ENCODE measurements at places on chromosomes 11 and 22. TPM values are rescaled to one million over a fixed set of nuclear protein-coding genes. Genes with fewer than 3 reads are reported as not detected.

DNA sequence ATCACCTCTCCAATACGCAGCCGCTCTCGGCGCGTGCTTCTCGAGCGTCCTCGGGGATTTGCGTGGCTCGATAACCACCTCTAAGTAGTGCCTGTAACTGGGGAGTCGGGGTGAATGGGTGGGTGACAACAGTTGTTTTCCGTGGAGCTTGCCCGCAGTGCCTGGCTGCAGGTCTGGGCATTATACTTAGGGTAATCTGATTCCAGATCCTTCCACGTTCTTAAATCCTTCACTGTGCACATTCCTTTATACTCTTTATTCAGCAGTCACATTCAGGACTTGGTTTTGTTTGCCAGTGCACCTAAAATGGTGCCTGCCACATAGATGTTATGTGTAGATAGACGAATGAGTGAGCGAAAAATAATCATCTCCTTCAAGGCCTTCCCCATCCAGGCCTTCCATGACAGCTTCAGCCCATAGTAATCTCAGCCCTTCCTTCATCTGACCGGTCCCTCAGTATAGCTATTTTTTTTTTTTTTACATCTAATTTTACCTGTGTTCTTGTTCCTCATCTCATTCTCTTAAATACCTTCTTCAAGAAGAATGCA lies 602 bp downstream of the NAT10 start:
- no peak for DNase-seq

- no peak for DNase-seq
Measured at GRCh38 chr11:73414977-73415651, 38.9 kb downstream of the RELT start.

DNA sequence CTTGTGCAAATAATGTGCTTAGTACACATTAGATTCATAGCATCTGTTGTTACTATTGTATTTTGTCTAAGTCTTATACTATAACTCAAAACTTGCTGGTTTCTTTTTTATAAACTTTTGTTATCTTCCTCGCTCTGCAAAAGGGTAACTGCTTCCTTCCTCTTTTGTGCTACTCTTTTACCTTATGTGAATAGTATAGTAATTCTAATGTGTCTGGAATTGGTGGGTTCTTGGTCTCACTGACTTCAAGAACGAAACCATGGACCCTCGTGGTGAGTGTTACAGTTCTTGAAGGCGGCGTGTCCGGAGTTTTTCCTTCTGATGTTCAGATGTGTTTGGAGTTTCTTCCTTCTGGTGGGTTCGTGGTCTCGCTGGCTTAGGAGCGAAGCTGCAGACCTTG lies 563.1 kb upstream of the LUZP2 start:
- no peak for DNase-seq

DNA sequence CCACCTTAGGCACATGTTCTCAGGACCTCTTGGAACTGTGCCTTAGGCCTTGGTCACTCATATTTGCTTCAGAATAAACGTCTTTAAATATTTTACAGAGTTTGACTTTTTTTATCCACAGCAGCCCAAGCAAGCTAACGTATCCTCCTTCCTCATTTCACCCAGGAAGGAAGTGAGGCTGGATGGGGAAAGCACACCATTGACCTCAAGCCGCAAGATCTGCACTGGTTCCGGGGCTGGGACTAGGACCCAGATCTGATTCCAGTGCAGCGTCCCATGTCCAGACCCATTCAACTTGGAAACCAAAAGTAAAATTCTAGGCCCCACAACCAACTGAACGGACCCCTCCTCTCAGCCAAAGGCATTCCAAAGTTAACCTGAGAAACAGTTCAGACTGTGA lies 2.4 kb upstream of the LGALS12 start:
- DNase-seq: no peak

DNA sequence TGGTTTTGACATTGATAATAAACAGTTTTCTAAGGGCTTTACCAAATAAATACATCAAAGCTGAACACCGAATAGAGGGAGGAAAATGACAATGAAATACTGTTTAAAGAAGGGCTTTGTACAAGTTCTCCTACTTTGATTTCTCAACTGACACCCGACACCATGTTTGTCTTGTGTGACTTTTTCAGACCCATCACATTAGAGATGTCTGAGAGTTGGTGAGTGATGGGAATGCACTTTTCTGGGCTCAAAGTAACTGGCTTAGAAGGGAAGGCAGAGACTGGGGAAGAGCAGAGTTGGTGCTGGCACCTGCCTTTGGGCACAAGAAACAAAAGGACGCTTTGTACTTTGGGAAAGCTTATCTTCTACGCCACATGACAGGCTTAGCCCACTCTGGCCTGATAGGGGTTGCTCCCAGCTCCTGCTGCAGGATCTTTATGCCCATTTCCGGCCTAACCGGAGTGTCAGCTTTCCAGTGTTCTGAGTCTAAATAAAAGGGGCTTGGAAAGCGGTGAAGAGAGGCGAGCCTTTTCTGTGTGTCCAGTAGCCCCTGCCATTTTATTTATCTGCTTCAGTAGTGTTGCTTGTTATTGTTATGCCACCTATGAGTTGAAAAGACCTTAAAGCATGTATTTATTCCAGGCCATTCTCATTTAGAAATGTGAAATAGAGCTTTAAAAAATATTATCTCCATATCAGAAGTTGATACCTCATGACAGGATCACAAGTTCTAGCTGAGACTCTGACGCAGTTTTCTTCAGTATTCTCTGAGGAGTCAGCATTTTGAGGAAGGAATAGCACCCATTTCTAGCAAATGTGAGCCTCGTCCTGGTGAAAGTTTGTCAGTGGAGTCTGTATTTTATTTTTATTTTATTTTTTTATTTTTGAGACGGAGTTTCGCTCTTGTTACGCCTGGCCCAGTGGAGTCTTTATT lies 24.2 kb downstream of the KREMEN1 start:
- DNase-seq: no peak

- no peak for DNase-seq
Measured at GRCh38 chr11:20321177-20321576, 42.3 kb upstream of the HTATIP2 start.

- no peak for DNase-seq
Measured at GRCh38 chr11:130025371-130025770, 22.7 kb upstream of the PRDM10 start.

- DNase-seq: no peak
Measured at GRCh38 chr11:68365943-68366435, 53.6 kb downstream of the LRP5 start.

GRCh38 chr22:27218012-27218920 lies 560.9 kb downstream of the MIAT start:
- no peak for DNase-seq

DNA sequence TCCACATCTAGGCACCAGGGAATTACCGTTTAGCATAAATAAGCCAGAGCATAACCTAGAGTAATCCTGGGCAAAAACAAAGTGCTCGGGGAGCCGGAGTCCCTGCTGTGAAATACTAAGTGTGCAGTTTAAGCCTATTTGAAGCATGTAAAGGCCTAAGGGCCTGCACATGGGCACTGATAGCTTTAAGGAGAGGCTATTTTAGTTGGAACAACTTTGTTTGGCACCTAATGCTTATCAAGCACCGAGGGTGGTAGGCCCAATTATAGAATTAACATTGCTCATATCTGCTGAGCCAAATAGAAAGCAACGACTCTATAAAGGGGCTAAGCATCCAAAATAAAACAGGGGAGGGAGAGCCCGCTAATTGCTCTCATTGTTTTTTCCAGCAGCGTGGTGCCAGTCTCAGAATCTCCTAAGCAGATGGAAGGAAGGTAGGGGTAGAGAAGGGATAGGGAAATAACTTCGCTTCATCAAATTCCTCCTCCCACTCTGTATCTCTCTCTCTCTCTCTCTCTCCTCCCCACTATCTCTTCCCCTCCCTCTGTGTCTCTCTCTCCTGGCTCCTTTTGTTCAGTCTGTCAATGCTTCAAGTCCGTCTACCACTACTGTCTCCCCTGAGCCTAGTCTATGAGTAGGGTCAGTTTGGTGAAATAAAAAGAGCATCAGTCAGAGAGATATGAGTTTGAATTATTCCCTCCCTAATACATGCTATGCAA lies 292.8 kb downstream of the NXPE2 start:
- DNase-seq: no peak

- no peak for DNase-seq
Measured at GRCh38 chr11:106061954-106062949, 14.9 kb downstream of the KBTBD3 start.

DNA sequence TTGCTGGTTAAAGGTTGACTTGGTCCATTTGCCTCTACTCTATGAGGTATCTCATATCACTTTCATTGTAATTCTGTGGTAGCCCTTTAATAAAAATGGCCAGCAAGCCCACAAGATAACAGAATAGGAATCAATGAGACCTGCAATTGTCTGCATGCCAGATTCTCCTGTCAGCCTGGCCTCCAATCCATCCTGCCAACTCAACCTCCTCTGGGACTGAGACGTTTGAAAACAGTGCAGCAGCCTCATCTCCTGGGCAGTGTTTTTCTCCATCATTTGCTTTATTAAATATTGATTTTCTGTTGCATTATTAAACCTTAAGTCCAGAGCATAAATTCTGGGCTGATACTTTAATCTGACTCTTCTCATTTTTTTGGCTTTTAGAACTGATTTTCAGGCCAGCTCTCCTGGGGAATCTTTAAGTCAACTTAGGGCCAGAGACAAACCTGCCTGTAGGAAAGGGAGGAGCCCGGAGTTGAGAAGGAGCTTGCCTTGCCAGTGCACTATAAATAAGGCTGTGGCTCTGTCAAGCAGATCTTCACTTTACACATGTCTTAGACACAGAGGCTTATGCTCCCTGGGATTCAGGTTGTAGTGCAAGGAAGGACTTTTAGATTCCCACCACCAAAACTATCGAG lies 798.0 kb downstream of the NTM start:
- no peak for DNase-seq

GRCh38 chr11:17197431-17197898 lies 10.3 kb downstream of the PIK3C2A start:
- no peak for DNase-seq

- no peak for DNase-seq
Measured at GRCh38 chr11:126476266-126476924, 120.9 kb downstream of the ST3GAL4 start.

- DNase-seq: no peak
Measured at GRCh38 chr11:37076866-37077265, 478.8 kb upstream of the RAG2 start.

DNA sequence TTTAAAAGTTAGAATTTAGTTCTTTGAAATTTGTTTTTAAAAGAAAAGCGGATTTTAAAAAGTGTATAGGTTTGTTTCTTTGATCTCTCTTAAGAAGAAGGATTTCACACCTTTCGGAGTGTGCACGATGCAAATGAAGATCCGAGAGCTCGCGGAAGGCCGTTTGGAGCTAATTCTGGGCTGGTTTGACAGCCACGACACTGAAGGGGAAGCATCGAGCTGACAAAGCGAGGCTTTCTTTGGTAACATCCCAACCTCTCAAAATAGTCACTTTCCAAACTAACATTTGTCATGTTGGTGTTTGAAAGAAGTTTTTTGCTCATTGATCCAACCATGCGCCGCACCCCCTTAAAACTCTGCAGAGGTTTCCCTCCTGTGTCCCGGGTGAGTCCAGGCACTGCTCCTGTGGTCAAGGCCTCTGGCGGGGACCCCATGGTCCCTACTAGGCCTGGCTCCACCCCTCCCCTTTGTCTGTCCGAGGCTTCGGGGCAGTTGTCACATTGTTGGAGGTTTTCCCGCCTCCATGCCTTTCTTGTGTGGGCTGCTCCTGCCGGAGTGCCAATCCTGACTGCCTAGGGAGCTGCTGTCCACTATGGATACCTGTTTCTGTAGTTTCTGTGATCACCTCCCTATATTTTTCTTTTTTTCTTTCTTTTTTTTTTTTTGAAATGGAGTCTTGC lies 39.7 kb downstream of the MPPED1 start:
- DNase-seq: no peak

- DNase-seq: no peak
Measured at GRCh38 chr22:23127788-23128187, 14.0 kb downstream of the RSPH14 start.

GRCh38 chr11:8098879-8099278 lies 17.9 kb downstream of the TUB start:
- DNase-seq: no peak

DNA sequence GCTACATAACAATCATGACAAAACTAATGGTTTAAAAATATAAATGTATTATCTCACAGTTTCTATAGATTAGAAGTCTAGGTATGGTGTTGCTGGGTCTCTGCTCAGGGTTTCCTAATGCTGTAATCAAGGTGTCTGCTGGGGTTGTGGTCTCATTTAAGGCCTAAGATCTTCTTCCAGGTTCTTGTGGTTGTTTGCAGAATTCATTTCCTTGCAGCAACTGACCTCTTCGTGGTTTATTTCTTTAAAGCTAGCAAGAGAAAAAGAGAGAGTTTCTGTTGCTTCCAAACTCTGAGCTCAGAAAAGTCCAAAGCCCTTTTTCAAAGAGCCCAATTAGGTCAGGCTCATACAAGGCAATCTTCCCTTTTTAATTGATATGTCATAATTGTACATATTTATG lies 452.7 kb upstream of the CCDC179 start:
- DNase-seq: no peak

GRCh38 chr11:57648801-57649735 lies 644 bp downstream of the YPEL4 start:
- DNase-seq: no peak

GRCh38 chr11:15937601-15938120 lies 418.7 kb downstream of the SOX6 start:
- DNase-seq: no peak

GRCh38 chr22:27621486-27622070 lies 180.0 kb downstream of the MN1 start:
- no peak for DNase-seq

GRCh38 chr11:47244448-47245350 lies 3.9 kb downstream of the ACP2 start:
- no peak for DNase-seq

GRCh38 chr22:21951931-21952465 lies 650 bp downstream of the PPM1F start:
- DNase-seq: no peak

GRCh38 chr11:11978098-11978637 lies 30.3 kb downstream of the DKK3 start:
- no peak for DNase-seq

Gene FCHSD2
- polyA plus RNA-seq: 36.1 TPM

Gene HRAS
- polyA plus RNA-seq: 47.5 TPM

Gene CPT1A
- 28.0 TPM for polyA plus RNA-seq

Gene MAP6
- polyA plus RNA-seq: 8.9 TPM

Gene NCAPD3
- polyA plus RNA-seq: 38.7 TPM

Gene SF3B2
- 235 TPM for polyA plus RNA-seq

Gene CDKN1C
- polyA plus RNA-seq: 134 TPM

Gene KBTBD4
- 28.3 TPM for polyA plus RNA-seq

Gene PLAAT3
- polyA plus RNA-seq: 20.8 TPM

Gene MRGPRX3
- not detected for polyA plus RNA-seq

Data from left renal cortex interstitium (tissue), 4 donors.